Cardiac muscle cell (in vitro differentiated cells and primary cell): ENCODE measurements at places on chromosomes 13 and 19. TPM values are rescaled to one million over a fixed set of nuclear protein-coding genes. Genes with fewer than 3 reads are reported as not detected.

EDDM13 gene
- not detected in 2 replicates for total RNA-seq

GRCh38 chr13:76684336-76684735 is 201.9 kb downstream of the KCTD12 start:
- DNase-seq = peak; percentile 48

DNA sequence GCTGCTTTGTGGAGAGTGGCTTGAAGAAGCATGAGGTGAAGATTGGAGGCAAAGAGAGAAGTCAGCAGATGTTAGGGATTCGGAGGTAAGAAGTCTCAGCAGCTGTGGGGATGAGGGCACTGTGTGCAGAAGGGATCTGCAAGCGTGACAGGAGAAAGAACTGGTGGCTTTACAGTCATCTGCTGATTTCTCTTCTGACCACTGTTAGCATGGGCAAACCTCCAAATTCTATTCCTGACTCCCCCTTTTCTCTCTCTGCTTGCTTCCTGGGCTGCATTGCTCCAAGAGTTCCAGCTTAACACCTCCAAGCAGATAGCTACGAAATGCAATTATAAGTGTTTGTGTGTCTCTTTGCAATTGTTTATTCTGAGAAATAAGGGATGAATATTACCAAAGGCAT is 159.6 kb downstream of the GGACT start:
- peak; percentile 25 for DNase-seq

GRCh38 chr19:3370214-3370720 is 3.9 kb downstream of the NFIC start:
- DNase-seq = no peak

KCTD4 gene
- total RNA-seq = not detected in 2 replicates

- DNase-seq = no peak
Measured at GRCh38 chr13:30846866-30847265, 59.2 kb upstream of the MEDAG start.

DNA sequence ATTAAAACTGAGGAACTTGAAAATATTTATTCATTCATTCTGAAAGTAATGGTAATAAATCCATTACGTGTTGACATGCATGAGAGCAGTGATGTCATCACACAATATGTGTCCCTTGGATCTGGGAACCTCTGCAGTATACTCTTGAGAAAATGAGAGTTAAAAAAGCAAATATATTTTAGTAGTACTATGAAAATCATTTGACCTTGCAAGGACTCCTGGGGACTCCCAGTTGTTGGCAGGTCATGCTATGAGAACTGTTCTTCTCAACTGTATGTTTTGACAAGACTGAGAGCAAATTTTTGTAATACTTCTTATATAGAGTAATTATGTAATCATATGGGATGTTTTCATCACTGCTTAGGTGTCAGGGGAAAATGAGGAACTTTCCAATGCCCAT is 249.4 kb downstream of the PCCA start:
- no peak for DNase-seq

- DNase-seq = no peak
Measured at GRCh38 chr13:88601949-88602348, 930.8 kb downstream of the SLITRK5 start.

NCAN gene
- total RNA-seq = 0.36 and 0.42 TPM in 2 replicates

CLEC17A gene
- not detected in 2 replicates for total RNA-seq

DNA sequence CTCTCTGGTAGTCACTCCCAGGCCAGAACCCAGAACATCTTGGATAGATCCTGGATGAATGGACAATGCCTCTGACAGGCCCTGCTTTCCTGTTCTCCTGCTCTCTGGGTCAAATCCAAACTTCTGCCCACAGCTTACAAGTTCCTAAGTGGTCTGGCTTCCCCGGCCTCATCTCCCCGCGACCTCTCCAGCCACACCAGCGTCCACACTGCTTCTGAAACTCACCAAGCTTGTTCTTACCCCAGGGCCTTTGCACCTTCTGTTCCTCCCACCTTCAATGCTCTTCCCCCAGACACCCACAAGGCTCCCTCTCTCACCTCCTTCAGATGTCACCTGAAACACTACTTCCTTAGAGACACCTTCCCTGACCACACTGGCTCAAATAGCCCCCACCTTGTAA is 3.5 kb downstream of the OLFM2 start:
- no peak for DNase-seq

RFPL4A gene
- not detected in 2 replicates for total RNA-seq

DNA sequence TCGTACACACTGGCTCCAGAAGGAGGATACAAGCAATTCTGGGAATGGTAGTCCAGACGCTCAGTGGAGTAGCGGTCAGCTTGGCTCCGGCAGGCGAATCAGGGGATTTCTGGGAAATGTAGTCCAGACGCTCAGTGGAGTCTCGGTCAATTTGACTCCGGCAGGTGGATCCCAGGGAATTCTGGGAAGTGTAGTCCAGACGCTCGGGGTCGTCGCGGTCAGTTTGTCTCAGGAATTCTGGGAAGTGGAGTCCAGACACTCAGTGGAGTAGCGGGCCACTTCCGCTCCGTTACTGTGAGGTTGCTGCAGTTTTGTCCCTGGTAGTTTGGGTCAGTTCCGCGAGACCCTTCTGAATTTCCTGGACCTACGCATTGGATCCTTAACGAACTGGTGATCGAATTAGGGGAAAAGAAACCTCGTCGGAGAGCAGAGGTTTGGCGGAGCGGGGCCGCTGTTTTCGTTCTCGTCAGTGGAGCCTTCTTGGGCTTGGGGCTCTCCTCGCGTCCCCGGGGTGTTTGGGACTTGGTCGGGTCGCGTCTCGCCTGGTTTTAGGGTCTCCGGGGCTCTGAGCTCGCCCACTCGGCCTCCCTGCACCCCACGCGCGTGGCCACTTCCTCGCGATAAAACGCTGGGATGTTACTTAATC is at the start of gene ZNF225:
Gene ZNF225 (plus strand): TSS at position 262 of the 646 bp plus-strand sequence. CDS start 2,429 bp downstream, outside the sequence.
- DNase-seq = peak; percentile 99

GRCh38 chr19:11096210-11096841 is 7.1 kb downstream of the LDLR start:
- DNase-seq = no peak

GRCh38 chr13:78867655-78868054 is 208.7 kb upstream of the OBI1 start:
- no peak for DNase-seq

GRCh38 chr19:35736913-35737886 is 5.1 kb downstream of the IGFLR1 start:
- no peak for DNase-seq

PGLYRP1 gene
- total RNA-seq = not detected in 2 replicates

DNA sequence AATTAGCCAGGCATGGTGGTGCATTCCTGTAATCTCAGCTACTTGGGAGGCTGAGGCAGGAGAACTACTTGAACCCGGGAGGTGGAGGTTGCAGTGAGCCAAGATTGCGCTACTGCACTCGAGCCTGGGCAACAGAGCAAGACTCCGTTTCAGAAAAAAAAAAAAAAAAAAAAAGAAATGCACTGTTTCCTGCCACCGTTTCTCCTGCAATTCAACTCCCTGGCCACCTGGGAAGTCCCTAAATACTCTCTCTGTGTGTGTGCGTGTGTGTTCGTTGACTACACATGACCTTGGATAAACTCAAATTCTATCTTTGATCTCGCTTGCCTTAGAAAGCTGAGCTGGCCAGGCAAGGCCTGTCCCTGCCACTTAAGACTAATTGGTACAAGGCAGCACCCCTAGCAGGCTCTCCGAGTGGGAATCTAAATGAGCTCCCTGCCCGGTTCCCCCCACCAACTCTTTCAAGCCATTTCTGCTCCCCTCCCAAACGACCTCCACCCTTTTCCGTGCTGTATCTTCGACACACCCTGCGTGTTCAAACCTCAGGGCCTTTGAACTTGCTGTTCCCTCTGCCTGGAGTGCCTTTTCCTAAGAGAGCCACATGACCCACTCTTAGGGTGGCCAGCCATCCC is 5.2 kb upstream of the BCAT2 start:
- no peak for DNase-seq

GRCh38 chr19:30208436-30209060 is 163.6 kb upstream of the ZNF536 start:
- no peak for DNase-seq

- DNase-seq = no peak
Measured at GRCh38 chr13:38713046-38713445, 26.2 kb downstream of the FREM2 start.

DNA sequence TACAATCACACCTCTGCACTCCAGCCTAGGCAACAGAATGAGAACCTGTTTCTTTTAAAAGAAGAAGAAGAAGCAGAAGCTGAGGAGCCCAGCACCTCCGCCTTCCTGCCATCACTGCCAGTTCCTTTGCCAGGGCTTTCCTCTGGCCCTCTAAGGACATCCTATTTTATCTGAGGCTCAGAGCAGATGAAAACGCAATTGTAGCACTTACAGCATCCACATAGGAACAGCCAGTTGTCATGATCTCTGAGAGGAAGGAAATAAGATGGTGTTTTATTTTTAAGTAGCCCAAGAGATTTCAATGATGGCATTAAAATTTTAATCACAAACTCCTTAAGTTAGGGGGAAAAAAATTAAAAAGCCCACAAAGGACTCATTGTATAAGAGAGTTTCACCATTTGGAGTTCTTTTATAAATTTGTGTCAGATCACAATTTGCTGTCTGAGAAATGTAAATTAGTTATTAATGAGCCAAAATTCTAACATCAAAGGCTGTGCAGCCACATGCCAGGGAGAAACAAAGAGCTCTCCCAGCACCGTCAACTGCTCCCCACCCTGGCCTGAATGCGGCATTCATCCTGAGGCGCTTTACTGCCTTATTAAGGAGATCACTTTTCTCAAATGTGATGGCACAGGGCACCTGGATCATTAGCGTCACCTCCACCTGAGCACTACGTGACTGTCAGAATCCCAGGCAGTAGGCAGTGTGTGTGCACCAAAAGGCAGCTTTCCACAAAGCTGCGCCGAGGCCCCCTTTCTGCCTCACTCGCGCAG is 393.0 kb downstream of the FOXO1 start:
- DNase-seq = no peak

- peak; percentile 26 for DNase-seq
Measured at GRCh38 chr13:109655611-109656010, 130.8 kb downstream of the IRS2 start.

COL4A2 gene
- 285 and 516 TPM in 2 replicates for total RNA-seq

DNA sequence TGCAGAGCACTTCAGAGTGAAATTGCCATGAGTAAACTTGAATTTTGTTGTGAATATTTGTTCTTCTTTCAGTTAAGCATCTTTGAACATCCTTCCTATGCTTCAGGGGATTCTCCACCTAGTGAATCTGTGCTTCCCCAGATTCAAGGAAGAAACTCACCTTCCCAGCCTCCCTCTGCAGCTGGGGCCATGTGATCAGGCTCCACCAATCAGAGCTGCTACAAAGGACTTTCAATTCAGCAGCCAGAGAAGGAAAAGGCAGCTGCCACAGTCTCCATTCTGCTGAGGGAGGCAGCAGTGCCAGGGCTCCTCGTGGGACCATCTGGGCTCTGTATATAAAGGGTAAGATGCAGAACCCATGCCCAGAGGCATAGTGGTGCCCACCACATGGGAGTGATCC is 89.7 kb upstream of the SIAH3 start:
- DNase-seq = no peak

DNA sequence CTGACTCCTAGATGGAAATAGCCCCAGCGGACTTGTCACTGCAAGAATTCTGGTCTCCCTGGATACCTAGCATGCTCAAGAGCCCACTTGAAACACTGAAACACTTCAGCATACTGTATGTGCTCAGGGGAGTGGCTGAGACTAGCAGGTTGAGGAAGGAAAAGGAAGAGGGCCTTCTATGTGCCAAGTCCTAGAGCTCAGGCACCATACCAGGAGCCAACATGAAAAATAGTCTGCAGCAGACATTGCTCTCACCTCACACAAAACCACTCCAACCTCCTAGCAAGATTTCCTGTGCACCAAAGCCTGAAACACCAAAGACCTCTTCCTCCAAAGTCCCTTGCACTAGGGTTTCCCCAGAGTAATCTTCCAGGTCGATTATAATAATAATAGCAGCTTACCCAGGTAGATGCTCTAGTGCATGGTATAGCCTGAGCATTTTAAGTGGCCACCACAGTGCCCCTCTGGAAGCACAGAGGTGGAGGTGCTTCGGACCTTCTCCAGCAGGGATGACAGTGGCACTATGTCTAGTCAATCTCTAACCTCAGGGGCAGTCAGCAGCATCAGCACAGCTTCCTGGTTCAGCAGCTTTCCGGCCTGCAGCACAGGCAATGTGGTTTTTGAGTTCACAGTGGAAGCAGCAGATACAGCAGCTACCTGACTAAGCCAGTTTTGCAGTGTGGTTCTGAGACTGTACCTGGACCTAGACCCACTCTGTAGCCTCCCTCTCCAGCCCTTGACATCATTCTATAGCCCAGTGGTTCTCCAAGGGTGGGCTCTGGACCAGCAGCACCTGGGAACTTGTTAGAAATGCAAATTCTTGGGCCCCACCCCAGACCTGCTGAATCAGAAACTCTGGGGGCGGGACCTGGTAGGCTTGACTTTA is 45.6 kb upstream of the UBE2L5 start:
- peak; percentile 92 for DNase-seq

DNA sequence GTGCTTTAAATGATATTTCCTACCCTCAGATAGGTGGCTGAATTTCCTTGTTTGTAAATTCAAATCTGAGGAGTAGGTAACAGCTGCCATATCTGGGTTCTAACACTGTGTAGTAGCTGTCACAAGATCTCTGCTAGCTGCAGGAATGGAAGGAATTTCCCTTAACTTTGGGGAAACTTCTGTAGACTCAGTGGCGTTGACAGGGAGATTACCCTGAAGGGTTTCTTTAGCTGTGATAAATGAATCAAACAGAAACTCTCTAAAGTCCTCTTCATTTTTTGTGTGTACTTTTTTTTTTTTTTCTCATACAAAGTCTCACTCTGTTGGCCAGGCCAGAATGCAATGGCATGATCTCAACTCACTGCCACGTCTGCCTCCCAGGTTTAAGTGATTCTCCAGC is 5.3 kb upstream of the EPSTI1 start:
- DNase-seq = peak; percentile 69

GRCh38 chr13:42305503-42305902 is 33.6 kb downstream of the AKAP11 start:
- DNase-seq = no peak

LRRC25 gene
- 0.04 TPM in 1 of 2 replicates, not detected in the other for total RNA-seq

MIR17HG gene
- 3.4 and 13.1 TPM in 2 replicates for total RNA-seq

DNA sequence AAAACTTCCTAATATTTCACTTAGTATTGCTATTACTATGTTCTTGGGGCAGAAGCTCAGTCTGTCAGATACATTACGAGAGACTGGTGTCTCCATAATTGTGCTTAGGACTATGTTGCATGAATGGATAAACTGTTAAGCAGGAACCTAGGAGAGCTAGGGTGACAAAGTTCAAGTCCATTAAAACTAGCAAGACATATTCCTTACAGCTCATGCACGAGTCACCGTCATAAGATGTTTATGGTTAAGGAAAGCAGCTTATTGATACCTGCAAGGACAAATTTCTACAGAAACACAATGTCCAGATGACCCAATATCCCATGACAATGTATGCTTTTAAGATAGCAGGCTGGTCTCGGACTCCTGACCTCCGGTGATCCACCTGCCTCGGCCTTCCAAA is 5.7 kb upstream of the ZNF813 start:
- DNase-seq = no peak

SIGLECL1 gene
- not detected in 2 replicates for total RNA-seq

GRCh38 chr19:21166436-21166835 is 24.6 kb downstream of the ZNF431 start:
- no peak for DNase-seq

DNA sequence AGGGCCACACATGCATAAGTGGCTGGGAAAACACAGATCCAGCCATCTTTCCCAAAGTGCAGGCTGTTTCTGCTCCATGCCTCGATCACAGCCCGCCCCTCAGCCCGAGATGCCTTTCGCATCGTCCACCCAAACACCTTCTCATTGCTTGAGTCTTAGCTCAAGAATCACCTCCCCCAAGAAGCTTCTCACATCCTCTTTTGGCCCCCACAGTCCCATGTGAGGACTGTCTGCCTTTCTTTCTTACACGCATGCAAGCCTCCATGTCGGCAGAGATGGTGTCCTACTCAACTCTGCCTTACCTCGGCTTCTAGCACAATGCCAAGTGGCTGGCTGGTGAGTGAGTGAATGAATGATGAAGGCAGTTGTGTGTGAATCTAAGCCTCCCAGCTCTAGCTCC is 18.1 kb upstream of the GSX1 start:
- no peak for DNase-seq

HSPB6 gene
- 0.51 and 2.5 TPM in 2 replicates for total RNA-seq
